ENCODE measurements at places on chromosomes 5 and 9.

DNA sequence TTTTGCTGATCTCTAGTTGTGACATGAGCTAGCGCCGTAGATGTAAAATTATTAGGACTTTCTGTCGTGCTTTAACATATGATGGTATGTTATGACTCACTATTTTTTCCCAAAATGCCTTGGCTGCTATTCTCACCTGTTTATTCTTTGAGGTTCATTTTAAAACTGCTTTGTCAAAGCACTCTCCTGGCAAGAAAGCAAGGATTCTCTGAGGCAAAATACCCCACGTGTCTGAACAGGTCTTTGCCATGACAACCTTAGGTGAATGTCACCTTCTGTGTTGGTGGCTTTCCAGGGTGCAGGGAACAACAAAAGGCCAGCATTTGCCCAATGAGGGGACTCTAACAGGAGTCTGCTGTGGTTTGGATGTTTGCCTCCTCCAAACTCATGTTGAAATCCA, 30.6 kb upstream of the COL5A1 start:
- DNase-seq, result no peak

- no peak for DNase-seq
Measured at GRCh38 chr5:146243247-146243646, 39.8 kb downstream of the RBM27 start.

DNA sequence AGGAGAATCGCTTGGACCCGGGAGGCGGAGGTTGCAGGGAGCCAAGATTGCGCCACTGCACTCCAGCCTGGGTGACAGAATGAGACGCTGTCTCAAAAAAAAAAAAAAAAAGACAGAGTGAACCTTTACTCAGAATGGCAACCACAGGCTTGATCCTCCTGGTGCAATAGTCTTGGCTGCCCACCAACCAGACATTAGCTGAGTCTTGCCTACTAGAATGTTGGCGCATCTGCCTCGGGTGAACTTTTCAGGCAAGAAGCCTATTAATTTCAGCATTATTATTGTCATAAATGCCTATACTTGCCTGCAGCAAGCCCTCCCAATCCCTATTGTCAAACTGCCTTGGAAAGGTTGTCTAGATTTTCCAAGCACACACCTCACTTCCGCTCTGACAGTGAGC, 4.2 kb downstream of the SERINC5 start:
- DNase-seq, result no peak

DNA sequence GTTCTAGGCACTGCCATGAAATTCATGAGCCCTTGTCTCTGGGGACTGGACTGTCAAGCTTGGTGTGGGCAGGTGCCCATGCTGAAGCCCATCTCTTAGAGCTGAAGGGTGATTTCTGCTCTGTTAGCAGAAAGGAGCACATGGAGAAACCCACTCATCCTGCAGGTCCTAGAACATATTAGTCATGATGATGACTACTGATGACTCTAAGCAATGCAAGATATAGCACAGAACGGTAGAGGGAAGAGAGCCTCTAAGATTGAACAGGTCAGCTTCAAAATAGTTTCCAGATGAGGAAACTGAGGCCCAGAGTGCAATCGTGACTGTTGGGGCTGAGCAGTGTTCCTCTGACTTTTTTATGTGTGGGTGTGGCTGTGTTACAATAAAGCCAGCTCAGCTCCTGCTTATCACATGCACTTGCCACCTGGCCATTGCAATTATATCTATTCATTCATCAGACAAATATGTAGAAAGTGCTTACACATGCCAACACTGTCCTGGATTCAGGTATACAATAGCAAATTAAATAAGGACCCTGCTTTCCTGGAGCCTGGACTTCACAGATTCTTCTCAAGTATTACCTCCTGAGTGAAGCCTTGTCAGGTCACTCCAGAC, 140.2 kb upstream of the BRINP1 start:
- no peak for DNase-seq

DNA sequence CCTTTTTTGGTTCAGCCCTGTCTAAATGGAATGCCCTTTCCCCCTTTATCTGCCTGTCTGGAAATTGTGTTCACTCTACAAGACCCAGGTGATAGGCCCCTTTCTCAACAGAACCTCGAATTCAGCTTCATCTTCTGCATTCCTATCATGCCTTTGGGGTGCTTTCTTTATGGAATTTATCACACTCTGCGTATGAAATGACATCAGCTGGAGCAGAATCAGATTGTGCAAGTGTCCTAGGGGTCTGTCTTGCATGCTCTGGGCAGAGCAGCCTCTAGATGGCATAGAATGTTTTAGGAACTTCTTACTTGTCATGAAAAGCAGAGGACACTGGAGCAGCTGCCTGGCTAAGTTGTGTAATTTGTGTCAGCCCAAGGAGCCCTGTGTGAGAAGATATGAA, 84.9 kb downstream of the ISL1 start:
- DNase-seq, result no peak

DNA sequence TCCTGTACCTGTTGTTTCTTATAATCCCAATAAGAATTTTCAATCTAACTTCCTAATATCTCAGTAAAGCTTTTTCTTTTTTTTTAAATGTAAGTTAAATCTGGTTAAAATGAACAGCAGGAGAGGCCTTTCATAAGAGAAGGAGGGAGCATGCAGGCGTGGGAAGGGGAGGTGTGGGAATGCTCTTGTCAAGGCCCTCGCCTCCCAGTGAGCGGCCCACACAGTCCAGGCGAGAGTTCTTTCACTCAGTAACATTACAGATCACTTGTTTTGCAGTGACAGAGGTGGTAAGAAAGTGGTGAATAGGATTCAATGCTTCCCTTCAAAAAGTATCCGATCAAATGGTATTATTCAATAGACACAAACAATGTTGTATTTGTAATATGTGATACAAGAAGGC, 125.0 kb downstream of the EPB41L4A start:
- no peak for DNase-seq

GRCh38 chr5:144947023-144947422, 776.4 kb downstream of the KCTD16 start:
- no peak for DNase-seq

- DNase-seq, result no peak
Measured at GRCh38 chr9:128627127-128627715, 29.4 kb downstream of the DYNC2I2 start.

DNA sequence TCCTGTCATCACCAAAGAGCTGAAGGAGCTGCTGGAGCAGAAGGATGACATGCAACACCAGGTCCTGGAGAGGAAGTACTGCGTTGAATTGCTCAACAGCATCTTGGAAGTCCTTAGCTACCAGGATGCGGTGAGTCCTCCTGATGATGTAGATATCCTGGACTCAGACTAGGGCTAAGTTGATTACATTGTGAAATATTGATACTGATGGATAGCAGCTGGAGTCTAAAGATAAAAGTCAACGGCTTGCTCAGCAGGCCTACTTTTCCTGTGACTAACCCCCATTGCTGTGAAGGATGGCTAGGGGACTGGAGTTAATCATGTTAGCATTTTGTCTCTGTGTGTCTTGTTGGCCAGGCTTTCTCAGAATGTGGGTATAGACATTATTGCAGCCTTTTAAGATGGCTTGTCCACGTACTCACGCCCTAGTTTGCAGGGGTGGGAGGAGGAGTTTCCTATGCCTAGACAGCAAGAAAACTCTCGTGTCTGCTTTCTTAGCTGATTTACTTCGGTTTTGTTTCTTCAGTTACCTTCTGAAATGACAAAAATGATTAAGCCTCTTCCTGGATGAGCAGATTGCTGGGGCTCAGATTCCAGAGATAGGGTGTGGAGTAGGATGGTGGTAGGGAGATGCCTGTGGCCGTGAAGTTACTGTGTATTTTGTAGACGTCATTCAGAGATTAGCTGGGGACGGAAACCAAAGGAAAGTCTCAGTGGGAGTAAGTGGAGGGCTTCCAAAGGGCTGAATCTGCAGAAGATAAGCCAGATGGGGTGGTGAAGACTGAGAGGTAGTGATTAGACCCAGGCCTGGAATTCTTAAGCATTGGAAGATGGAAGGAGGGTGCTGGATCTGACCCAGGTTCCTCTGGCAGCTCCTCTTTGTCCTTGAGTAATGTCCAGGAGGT, 166.3 kb downstream of the DOCK2 start:
- DNase-seq, result peak; percentile 76

DNA sequence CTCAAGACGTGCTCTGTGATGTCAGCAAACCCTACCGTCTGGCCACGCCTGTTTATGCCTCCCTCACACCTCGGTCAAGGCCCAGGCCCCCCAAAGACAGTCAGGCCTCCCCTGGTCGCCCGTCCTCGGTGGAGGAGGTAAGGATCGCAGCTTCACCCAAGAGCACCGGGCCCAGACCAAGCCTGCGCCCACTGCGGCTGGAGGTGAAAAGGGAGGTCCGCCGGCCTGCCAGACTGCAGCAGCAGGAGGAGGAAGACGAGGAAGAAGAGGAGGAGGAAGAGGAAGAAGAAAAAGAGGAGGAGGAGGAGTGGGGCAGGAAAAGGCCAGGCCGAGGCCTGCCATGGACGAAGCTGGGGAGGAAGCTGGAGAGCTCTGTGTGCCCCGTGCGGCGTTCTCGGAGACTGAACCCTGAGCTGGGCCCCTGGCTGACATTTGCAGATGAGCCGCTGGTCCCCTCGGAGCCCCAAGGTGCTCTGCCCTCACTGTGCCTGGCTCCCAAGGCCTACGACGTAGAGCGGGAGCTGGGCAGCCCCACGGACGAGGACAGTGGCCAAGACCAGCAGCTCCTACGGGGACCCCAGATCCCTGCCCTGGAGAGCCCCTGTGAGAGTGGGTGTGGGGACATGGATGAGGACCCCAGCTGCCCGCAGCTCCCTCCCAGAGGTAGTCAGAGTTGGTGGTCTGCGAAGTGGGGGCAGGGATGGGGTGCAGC, 103.2 kb downstream of the PPARGC1B start:
- DNase-seq, result no peak

- no peak for DNase-seq
Measured at GRCh38 chr5:135486131-135487036, 34.2 kb upstream of the TIFAB start.

DNA sequence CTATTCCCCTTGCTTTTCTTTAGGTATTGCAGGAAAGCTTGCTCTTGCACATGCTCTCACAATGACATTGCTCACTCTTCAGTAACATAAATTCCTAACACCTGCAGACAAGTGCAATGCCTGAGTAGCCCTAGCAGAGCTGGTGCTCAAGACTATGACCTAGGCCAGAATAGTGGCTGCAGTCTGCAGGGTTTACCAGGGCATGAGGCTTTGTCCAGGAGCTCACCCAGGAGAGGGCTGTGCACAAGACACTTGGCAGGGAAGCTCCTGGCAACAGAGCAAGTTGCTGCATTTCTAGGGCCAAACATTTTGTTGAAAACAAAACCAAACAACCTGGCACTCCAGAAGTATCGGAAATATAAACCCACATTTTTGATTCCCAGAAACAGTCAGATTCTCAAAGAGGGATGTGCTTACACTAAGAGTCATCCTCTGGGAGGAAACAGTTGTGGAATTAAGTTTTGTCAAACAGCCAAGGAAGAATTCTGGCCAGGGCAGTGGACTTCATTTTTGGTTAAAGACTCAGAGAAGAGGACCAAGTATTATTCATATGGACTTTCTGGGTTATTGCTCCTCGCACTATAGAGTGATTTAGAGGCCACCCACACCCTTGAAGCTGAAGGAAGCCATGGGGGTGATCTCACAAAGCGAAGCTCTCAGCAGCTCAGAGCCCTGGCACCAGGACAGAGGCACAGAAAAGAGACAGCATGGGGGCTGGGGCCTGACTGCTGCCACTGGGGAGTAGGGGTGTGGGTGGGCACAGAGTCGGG, 44.9 kb downstream of the MACROH2A1 start:
- DNase-seq, result no peak

GRCh38 chr5:110225949-110226348, 500.5 kb downstream of the TMEM232 start:
- no peak for DNase-seq

DNA sequence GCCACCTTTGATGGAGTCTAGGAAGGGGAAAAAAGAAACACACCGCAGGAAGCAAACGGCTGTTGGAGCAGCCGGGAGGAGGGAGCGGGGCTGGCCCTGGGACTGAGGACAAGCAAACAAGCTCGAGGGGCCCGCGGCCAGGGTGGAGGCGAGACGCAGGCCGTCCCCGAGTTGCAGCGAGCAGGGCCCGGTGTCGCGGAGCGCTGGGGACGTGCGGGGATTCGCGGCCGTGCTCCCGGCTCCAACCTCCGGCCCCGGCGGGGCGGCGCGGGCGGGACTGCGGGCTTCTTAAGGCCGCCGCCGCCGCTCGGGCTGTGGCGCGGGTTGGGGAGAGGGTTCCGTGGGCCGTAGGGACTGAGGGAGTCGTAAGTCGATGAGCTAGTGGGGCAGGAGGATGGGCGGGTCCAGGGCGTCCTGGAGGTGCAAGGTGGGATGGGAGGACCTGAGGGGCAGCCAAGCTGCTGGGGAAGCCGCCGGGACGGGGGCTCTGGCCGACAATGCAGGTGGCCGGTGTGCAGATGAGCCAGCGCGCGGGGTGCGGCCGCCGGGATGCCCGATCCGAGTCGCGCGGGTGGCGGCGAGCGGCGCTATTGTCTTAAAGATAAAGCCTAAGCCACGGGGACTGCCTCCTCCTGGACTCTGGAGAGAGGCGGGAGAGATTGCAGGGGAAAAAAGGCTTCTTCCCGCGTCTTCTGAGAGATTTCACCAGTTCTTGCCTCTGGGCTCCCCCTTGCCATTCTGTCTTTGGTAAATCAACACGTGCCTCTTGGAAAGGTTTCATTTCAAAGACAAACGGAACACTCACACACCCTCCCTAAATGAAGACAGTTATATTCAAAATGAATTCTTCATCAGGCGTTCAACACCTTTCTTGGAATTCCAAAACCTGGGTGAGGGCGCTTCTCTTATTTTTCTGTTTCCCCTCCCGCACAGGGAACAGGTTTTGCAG, 1.6 kb upstream of the HAPLN1 start:
- DNase-seq, result peak; percentile 74

- no peak for DNase-seq
Measured at GRCh38 chr5:91906027-91906426, 522.9 kb upstream of the ARRDC3 start.

GRCh38 chr9:86700629-86701028, 246.7 kb downstream of the GAS1 start:
- DNase-seq, result peak; percentile 85

Measured in right atrium auricular region (tissue), 2 donors.